ENCODE measurements at places on chromosomes 13 and 19.

DNA sequence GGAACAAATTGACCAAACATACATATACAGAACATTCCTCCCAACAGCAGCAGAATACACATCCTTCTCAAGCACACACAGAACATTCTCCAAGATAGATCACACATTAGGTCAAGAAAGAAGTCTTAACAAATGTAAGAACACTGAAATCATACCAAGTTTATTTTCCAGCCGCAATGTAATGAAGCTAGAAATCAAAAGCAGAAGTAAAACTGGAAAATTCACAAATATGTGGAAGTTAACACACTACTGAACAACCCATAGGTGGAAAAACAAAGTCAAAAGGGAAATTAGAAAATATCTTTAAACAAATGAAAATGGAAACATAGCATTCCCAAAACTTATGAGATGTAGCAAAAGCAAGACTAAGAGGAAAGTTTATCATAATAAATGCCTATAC lies 692.6 kb downstream of the DIAPH3 start:
- DNase-seq: no peak

DNA sequence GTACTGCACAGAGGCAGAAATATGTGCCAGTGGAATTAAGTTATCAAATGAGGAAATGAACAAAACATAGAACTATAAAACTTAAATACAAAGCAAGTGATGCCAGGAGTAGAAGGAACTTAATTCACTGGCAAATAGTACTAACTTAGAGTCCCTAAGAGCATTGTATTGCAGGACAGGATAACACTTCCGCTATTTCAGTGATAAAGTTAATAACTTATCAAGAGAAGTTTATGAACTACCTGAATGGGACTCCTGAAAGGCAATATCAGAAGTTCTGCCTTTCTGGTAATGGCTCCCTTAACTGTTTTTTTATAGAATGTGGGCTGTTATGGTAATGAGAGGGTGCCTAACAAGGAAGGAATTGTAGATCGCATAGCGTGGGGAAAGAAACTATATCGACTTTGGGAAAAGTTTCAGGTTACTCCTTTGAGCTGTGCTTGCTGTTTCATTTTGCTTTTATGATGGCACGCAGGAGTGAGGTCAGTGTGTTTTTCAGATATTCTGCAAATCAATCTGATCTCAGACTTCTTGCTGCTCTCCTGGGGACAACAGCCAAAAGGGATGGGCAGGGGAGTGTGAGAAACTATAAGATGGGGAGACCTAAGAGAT lies 95.3 kb upstream of the MLNR start:
- no peak for DNase-seq

GRCh38 chr19:35717665-35718344 lies at the start of gene KMT2B:
Gene KMT2B, plus strand, starts transcription at chr19:35718003. Its CDS starts 16 bp downstream, at chr19:35718019.
- DNase-seq: no peak

- DNase-seq: no peak
Measured at GRCh38 chr13:100298691-100299090, 209.8 kb downstream of the PCCA start.

GRCh38 chr13:42814868-42815267 lies 33.5 kb downstream of the FAM216B start:
- no peak for DNase-seq
